ENCODE measurements at places on chromosomes 5 and 9.

DNA sequence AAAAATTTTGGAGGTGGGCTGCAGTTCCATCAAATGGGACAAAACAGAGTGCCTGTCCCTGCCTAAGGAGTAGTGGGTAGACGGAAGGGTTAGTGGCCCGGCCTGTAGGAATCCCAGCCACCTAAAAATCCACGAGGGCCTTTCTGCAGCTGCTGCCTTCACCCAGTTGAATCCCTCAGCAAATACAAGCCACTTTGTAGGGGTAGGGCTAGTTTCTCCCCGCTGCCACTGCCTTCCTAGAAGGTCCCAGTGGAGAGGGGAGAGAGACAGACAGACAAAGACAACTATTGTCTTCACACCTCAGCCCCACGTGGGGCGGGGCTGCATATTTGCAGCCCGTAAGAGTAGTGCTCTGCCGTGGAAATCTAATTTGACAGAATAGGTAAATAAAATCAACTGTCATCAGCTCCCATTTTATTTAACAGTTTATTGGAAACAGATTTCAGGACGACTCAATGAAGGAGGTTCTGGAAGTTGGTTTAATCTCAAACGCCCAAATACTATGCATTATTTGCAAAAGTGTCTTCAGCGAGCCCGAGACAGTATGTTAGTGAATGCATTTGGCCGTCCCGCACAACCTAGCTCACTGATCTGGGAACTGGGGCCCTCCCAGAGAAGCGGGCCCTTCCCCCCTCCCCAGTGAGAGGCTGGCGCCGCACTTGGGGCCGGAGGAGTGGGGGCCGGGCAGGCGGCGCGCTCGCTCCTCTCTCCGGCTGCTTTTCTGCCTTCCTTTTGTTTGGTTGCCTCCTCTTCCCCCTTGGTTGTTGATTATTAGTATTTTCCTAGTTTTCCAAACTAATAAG lies 67.6 kb upstream of the TBCA start:
- DNase-seq = no peak

- DNase-seq = no peak
Measured at GRCh38 chr5:33526755-33527154, 86.0 kb downstream of the TARS1 start.

- no peak for DNase-seq
Measured at GRCh38 chr9:112198646-112199045, 23.5 kb upstream of the SUSD1 start.

DNA sequence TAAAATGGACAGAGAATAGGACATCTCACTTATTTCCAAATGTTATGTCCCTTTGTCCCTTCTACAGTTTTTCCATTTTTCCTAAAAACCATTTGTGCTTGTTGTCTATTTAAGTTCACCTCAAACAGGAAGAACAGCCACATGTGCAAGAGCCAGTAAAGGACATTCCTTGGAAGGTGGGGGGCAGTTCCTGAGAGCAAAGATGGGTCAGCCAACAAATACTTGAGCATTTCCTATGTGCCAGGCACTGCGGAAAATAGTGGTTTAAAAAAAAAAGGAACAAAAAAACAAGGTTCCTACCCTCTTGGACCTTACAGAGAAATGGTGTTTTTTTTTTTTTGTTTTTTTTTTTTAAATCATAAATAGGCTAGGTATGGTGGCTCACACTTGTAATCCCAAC lies 26.8 kb downstream of the ANP32B start:
- no peak for DNase-seq

GRCh38 chr5:124034963-124035362 lies 523.0 kb downstream of the CSNK1G3 start:
- no peak for DNase-seq

- no peak for DNase-seq
Measured at GRCh38 chr5:148716716-148717115, 62.4 kb upstream of the HTR4 start.

- peak; percentile 24 for DNase-seq
Measured at GRCh38 chr9:89473762-89474469, 24.0 kb downstream of the SEMA4D start.

DNA sequence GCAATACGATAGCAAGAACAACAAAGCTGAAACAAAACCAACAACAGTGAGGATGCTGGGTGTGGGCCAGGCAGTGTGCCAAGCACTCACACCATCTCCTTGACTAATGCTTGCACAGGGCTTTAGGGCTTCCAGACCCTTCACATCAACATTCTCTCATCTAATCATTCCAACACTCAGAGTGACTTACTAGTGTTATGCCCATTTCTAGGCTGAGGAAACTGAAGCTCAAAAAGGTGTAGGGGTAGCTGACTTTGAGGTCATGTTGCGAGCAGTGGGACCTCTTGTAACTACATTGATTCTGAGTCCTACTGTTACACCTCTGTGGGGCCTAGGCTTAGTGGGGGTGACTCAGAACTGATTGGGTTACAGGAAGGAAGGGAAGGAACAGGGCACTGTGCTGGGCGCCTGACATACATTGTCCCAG lies 9.7 kb downstream of the ANGPTL2 start:
- no peak for DNase-seq

DNA sequence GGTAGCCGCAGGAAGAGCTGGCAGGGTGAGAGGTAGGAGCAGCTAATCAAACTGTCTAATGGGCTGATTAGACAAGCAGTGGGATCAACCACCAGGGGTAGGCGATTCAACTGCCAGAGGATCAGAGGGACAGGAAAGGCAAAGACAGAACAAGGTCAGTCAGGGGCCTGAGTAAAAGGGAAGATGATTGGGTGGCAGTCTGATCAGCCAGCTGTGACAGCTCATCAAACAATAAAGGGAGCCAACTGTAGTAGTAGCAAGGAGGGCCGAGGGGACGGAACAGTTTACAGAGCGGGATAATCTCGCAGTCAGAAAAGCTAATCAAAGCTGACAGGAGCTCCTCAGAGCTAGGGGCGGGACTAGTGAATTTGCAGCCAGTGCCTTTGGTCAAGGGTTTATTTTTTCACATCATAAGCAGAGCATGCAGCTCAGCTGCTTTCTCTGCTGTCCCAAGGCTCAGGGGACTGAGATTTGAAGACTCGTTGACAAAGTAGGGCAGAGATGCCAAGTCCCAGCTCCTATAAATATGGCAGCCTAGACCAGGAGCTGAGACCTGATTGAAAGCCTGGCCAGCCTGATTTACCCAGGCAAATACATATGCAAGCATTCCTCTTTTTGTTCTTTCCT lies 418.2 kb downstream of the GABRG2 start:
- no peak for DNase-seq

GRCh38 chr5:14928661-14929060 lies 57.1 kb upstream of the ANKH start:
- DNase-seq = no peak

- no peak for DNase-seq
Measured at GRCh38 chr5:116361171-116361967, 213.3 kb downstream of the SEMA6A start.

DNA sequence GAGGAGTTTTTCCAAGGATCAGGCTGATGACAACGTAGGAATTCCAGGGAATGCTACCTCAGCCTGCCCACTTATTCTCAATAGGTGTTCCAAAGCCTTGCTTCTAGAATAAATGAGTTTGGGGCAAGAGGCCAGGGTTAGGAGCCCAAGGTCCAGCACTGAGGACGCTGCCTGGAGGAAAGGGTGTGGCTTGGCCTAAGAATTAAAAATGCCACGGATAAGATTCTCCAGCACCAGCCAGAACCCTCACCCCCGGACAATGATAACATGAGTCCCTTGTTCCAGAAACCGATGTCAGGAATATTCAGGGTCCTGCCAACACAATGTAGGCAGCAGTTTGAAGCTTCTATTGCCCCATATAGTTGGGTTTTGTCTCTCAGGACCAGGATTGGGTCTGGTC lies 7.6 kb downstream of the SPRY4 start:
- DNase-seq = no peak

GRCh38 chr5:90014420-90014819 lies 395.1 kb downstream of the CETN3 start:
- no peak for DNase-seq

- DNase-seq = no peak
Measured at GRCh38 chr9:129362287-129363000, 184.4 kb upstream of the IER5L start.

DNA sequence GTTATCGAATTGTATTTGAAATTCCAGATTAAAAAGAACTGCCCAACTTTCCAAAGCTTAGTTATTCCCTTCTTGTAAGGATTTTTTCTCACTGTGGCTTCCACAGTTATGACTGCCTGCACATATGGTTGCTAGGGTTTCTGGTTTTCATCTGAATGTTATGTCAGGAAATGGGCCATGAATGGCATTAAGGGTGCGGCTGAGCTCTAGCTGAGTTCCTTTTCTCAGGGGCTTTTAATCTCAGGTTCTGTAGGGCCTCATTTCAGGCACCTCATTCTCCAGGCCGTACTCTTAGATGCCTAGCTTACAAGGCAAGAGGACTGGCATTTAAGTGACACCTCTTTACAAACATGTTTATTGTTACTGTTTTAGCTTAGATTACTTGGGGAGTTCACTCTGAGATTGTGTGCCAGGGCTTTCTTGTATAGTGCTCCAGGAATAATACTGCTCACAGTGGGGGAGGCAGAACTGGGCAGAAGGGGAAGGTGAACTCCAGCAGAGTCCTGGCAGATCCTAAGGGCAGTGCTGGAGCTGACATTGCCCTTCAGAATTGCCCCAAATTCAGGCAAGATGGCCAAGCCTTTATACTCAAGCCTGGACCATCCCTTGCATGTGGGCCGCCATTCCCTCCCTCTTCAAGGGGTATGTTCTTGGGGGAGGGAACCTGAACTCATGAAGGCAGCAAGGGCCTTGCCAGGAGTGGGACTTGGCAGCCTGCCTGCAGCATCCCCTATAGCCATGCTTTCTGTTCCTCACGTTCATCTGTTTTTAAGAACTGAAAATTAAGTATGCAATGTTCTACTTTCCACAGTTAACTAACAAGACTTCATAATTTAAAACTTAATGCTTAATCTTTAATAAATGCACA lies 111.5 kb downstream of the KDM4C start:
- DNase-seq = no peak

- DNase-seq = peak; percentile 98
Measured at GRCh38 chr5:68433923-68434879, 218.6 kb downstream of the PIK3R1 start.

DNA sequence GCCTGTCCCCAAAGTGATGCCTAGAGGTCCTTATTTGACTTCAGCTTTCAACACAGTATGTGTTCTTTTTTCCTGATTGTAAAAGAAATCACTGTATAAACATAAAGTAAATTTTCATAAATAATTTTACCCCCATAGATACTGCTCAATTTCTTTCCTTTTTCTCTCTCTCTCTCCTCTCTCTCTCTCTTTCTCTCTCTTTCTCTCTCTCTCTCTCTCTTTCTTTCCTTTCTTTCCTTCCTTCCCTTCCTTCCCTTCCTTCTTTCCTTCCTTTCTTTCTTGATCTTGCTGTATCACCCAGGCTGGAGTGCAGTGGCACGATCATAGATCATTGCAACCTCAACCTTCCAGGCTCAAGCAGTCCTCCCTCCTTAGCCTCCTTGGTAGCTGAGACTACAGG lies 64.8 kb downstream of the PDZD2 start:
- no peak for DNase-seq

DNA sequence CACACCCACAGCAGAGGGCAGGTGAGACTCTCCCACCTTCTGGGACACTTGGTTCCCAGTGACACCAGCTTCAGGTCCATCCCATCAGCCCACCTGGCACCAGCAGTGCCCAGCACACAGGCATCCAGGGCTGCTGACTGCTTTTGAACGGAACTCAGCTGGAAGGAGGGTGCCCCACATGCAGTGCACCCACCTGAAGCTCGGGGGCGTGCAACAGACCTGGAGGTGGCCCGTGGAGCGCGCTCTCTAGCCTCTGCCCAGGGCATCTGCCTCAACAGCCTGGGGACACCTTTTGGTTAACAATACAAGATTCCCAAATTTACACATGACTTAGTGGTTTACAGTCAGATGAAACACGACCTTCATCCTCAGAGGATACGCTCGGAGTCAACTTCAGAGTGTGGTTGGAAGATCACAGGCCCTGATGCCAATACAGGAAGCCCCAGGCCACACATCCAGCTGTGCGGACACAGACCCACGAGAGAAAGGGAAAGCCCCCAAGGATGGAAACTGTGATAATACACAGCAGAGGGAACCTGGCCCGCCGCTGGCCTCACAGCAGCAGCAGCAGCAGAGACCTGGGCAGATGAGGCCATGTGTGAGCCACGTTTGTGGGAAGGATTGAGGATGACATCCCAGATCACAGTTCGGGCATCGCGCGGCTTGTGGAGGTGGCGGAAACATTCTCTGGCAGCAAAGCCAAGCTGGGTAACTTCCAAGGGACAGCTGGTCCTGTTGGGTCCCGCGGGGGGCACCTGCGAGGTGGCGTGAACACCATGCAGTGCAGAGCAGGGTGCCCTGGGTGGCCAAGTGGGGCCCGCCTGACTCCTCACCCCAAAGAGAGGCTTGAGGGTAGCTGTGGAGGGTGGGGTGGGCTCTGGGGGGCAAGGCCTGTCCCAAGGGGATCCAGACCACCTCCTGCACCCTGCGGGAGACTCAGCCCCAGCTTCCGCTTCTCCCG lies 64.0 kb downstream of the SECISBP2 start:
- no peak for DNase-seq

GRCh38 chr9:12784461-12785259 lies 9.8 kb downstream of the LURAP1L start:
- peak; percentile 73 for DNase-seq

- no peak for DNase-seq
Measured at GRCh38 chr9:127112056-127112455, 10.4 kb downstream of the ANGPTL2 start.

DNA sequence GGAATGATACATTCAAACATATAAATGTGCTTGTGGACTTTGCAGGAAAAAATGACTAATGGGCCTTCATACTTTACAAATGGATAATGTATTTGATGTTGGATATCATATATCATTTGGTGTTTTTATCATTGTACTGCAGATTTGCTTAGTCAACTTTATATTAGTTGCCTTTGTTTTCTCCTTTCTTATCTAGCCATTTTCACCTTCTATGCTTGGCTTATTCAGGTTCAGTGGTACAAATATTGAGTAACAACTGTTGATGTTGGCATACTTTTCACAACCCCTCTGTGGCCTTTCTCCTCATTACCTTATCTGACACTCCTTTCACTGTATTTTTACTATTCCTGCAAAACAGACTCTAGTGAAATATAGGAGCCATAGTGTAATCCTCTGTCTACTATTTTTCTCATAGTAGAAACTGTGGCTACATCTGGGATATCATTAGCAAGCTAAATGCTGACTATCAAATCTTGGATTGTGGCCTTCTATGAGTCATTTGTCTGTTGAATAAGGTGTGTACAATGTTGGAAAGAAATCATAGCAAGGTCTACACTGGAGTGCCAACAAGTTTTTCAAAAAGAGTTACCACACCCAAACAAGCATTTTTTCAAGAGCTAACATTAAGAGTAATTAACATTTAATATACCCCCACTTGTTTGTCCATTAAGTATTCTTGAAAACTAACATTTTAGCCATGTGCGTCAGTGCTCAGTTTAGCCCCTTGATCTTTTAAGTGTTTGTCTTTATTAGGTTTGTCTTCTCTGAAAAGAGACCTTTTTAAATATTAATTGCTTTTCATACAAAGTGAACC lies 330.1 kb downstream of the ADGRV1 start:
- no peak for DNase-seq

GRCh38 chr9:105881021-105881420 lies 186.7 kb downstream of the TMEM38B start:
- no peak for DNase-seq
